ENCODE measurements at places on chromosomes 2 and 18. TPM values are rescaled to one million over a fixed set of nuclear protein-coding genes. Genes with fewer than 3 reads are reported as not detected.
A peak's percentile ranks its signal among the peaks of the same experiment; 100 is the strongest.

DNA sequence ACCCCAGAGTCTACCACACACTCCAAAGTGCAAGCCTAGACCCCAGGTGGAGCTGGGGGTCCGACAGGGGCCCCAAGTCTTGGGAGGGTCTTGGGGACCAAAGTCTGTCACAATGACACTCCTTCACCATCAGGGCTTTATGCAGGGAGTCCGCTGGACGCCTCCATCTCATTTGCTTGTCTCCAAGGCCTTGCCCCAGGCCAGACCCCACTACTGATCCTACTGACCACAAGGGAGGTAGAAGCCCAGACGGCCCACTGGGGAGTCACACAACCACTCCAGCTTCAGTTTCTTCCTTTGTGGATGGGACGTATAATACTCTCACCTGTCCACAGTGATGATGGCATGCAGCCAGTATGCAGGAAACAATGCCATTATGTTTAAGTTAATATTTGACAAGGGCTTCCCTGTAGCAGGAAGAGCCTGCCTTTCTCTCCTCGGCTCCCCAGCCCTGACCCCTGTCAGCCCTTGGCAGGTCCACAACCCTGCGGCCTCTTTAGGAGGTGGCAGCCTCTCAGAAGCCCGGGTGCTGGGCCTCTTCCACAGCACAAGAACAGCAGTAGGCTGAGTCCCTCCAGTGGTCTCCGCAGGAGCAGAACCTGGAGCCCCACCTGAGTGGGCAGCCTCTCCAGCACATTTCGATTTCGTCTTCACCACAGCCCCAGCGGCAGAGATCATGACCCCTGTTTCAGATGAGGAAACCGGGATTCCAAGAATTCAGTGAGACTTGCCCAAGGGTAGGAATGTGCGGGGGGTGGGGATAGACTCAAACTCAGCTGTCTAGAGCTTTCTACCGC is 6.5 kb downstream of the BIN1 start:
- peaks cover 37% of the 10 kb centered on the region for H3K4me1 ChIP-seq
- H3K27me3 ChIP-seq, result no peaks in the 10 kb centered on the region
- DNase-seq, result no peak
- no peak overlapping the region for H3K4me3 ChIP-seq
- H3K27ac ChIP-seq, result no peak overlapping the region

GRCh38 chr2:66555091-66555490 is 120.2 kb downstream of the MEIS1 start:
- H3K4me3 ChIP-seq, result no peak overlapping the region
- peaks cover 10% of the 10 kb centered on the region for H3K4me1 ChIP-seq
- H3K36me3 ChIP-seq, result no peaks in the 10 kb centered on the region

DNA sequence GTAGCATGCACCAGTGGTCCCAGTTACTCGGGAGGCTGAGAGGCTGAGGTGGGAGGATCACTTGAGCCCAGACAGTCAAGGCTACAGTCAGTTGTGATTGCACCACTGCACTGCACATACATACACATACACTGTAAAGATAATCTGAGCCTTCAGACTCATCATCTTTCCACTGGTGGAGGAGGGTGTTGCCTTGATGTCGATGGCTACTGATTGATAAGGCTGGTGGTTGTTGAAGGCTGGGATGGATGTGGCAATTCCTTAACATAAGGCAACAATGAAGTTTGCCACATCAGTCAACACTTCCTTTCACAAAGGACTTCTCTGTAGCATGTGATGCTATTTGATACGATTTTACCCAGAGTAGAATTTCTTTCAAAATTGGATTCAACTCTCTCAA is 118.8 kb downstream of the IKZF2 start:
- no peak for DNase-seq
- no peaks in the 10 kb centered on the region for H3K36me3 ChIP-seq
- H3K4me1 ChIP-seq, result no peaks in the 10 kb centered on the region
- no peak overlapping the region for H3K27ac ChIP-seq

DNA sequence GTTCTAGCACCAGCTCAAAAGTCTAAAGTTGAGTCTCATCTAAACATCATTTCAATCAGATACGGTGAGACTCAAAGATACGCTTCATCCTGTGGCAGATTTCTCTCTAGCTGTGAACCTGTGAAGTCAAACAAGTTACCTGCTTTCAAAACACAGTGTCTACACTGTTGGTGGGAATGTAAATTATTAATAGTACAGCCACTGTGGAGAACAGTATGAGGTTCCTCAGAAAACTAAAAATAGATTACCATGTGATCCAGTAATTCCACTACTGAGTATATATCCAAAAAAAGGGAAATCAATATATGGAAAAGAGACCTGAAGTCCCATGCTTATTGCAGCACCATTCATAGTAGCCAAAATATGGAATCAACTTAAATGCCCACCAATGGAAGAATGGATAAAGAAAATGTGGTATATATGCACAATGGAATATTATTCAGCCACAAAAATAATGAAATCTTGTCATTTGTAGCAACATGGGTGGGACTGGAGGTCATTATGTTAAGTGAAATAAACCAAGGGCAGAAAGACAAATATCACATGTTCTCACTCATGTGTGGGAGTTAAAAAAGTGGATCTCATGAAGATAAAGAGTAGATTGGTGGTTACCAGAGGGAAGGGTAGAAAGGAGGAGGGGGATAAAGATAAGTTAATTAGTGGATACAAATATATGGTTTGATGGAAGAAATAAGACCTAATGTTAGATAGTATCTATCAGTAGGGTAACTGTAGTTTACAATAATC is 11.7 kb downstream of the UBR3 start:
- H3K27ac ChIP-seq, result no peak overlapping the region
- no peaks in the 10 kb centered on the region for H3K4me1 ChIP-seq
- no peak overlapping the region for H3K4me3 ChIP-seq
- H3K36me3 ChIP-seq, result peaks cover 24% of the 10 kb centered on the region

DNA sequence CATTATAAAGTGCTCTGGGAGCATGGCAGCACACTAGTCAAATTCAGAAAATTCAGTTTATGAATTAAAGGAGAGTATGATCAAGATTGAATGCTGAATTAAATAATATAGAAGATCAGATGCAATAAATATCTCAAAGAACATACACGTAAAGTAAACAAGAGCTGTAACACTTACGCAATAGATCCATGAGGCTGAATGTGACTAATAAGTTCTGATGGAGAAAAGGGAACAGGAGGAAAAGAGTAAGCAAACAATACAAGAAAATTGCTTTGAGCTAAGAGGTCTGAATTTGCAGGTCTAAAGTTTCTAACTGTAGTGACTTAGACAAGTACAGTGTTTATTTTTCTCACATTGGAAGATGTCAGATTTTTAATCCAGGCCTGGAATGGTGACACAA is 646.7 kb upstream of the ZNF804A start:
- no peaks in the 10 kb centered on the region for H3K36me3 ChIP-seq
- DNase-seq, result no peak
- H3K27ac ChIP-seq, result no peak overlapping the region
- H3K4me3 ChIP-seq, result no peak overlapping the region
- H3K27me3 ChIP-seq, result no peaks in the 10 kb centered on the region
- 0 out of 2 replicates have a peak, but pooled peaks cover under 1% of the 10 kb centered on the region for H3K4me1 ChIP-seq

- H3K36me3 ChIP-seq, result no peaks in the 10 kb centered on the region
- no peak overlapping the region for H3K27ac ChIP-seq
- DNase-seq, result no peak
- H3K4me1 ChIP-seq, result 0 out of 2 replicates have a peak, but pooled peaks cover 4% of the 10 kb centered on the region
- no peak overlapping the region for H3K4me3 ChIP-seq
Measured at GRCh38 chr18:56139792-56140254, 498.6 kb downstream of the TXNL1 start.

DNA sequence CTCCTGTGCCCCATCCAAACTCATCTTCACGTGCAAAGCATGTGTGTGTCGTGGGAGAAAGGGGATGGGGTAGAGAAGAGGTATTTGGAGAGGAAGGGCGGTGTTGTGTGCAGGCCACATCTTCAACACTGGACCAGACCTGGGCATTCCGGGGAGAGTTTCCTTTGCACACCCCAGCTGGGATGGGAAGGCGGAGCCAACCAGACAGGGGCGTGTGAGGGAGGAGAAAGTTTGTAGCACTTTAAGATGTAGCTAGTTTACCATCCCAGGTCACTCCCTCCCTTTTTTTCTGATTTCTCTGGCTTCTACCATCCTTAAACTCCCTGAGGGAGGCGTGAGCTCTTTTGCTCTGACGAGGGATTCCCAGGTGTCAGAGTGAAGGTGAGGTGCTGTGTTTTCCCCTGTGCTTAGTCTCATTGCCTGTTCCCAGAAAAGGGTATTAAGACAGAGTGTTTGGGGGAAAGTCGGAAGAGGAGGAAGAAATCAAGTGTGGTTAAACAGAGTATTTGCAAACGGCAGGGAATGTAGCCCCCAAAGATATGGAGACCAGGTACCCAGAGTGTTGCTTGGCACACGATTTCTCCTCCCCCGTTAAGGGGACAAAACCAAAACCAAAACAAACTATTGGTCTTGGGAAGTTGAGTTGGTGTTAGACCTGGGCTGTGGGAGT is 1.6 kb downstream of the SETBP1 start:
- H3K27me3 ChIP-seq, result no peaks in the 10 kb centered on the region
- no peaks in the 10 kb centered on the region for H3K36me3 ChIP-seq
- H3K4me1 ChIP-seq, result peaks cover 15% of the 10 kb centered on the region

- no peak overlapping the region for H3K4me3 ChIP-seq
- no peak overlapping the region for H3K27ac ChIP-seq
- DNase-seq, result no peak
- no peaks in the 10 kb centered on the region for H3K27me3 ChIP-seq
- peaks cover 15% of the 10 kb centered on the region for H3K4me1 ChIP-seq
Measured at GRCh38 chr2:16952368-16952767, 286.7 kb upstream of the CYRIA start.

DNA sequence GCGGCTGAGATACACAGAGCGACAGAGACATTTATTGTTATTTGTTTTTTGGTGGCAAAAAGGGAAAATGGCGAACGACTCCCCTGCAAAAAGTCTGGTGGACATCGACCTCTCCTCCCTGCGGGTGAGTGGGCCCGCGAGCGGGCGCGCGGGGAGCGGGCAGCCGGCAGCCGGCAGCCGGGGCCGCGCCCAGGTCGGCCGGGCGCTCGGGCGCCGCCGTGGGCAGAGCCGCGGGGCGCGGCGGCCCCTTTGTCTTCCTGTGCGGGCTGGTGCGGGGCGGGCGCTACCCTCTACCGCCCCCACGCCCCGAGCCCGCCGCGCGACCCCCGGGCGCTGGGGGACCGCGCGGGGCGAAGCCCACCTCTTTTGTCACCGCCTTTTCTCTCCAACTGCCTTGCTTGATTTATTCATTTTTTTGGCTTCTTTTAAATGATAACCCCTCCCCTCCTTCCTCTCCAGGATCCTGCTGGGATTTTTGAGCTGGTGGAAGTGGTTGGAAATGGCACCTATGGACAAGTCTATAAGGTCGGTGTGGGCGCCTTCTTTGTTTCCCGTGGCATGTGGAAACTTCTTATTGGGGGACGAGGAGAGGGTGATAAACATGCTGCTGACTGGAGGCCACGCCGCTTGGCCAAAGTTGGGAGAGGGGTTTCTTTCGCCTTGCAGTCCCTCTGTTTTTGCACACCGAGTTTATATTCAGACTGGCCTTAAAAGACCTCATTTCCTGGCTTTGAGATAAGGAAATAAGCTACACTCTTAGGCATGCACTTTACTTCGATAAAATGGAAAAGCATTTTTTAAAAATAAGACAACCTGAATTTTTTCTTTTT is 722 bp downstream of the MAP4K4 start:
- H3K27me3 ChIP-seq, result no peaks in the 10 kb centered on the region
- DNase-seq, result no peak
- peak overlapping the region; percentile 57 for H3K4me3 ChIP-seq
- H3K27ac ChIP-seq, result no peak overlapping the region

GRCh38 chr2:190982262-190983034 is 31.5 kb downstream of the STAT1 start:
- no peaks in the 10 kb centered on the region for H3K27me3 ChIP-seq
- no peak overlapping the region for H3K4me3 ChIP-seq
- H3K4me1 ChIP-seq, result peaks cover 9% of the 10 kb centered on the region
- peaks cover 94% of the 10 kb centered on the region for H3K36me3 ChIP-seq

DNA sequence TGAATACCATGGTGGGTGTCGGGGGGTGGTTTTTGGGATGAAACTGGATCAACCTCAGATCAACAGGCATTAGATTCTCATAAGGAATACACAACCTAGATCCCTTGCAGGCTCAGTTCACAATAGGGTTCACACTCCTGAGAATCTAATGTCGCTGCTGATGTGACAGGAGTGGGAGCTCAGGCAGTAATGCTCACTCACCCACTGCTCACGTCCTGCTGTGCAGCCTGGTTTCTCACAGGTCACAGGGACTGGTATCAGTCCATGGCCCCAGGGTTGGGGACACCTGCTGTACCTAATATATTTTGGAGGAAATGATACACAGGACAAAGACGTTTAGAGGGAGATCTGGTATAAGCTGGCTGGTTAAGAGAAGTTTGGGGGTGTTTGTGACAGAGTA is 338.8 kb downstream of the PLCL1 start:
- no peak overlapping the region for H3K4me3 ChIP-seq
- H3K27ac ChIP-seq, result no peak overlapping the region
- no peak for DNase-seq
- H3K27me3 ChIP-seq, result no peaks in the 10 kb centered on the region
- no peaks in the 10 kb centered on the region for H3K4me1 ChIP-seq

GRCh38 chr2:85702800-85703199 is 8.6 kb downstream of the GNLY start:
- peaks cover 9% of the 10 kb centered on the region for H3K27me3 ChIP-seq
- no peak overlapping the region for H3K27ac ChIP-seq
- no peak for DNase-seq

- H3K27me3 ChIP-seq, result no peaks in the 10 kb centered on the region
- DNase-seq, result no peak
- H3K27ac ChIP-seq, result no peak overlapping the region
Measured at GRCh38 chr18:44765456-44765855, 84.8 kb downstream of the SETBP1 start.

Gene C2orf15
- 7.0 TPM for total RNA-seq

Gene HOXD1
- 0.14 TPM for total RNA-seq

Gene DLX2
- total RNA-seq, result 0.55 TPM

Gene CCDC68
- total RNA-seq, result 0.23 TPM

Gene CDH2
- total RNA-seq, result 16.9 TPM

Gene AKAIN1
- total RNA-seq, result not detected

Gene REG3A
- total RNA-seq, result not detected
